ENCODE measurements at places on chromosomes 4 and X. TPM values are rescaled to one million over a fixed set of nuclear protein-coding genes. Genes with fewer than 3 reads are reported as not detected.
A peak's percentile ranks its signal among the peaks of the same experiment; 100 is the strongest.

GRCh38 chr4:84319124-84319523 is 180.0 kb downstream of the NKX6-1 start:
- H3K27me3 ChIP-seq: no peaks in the 10 kb centered on the region
- H3K27ac ChIP-seq: no peak overlapping the region
- no peaks in the 10 kb centered on the region for H3K4me1 ChIP-seq
- no peaks in the 10 kb centered on the region for H3K36me3 ChIP-seq

CENPE gene
- 39.0 TPM for total RNA-seq

- H3K27me3 ChIP-seq: no peaks in the 10 kb centered on the region
- no peak overlapping the region for H3K27ac ChIP-seq
- DNase-seq: no peak
Observed at GRCh38 chr4:71974681-71975080, 57.1 kb upstream of the NPFFR2 start.

GRCh38 chr4:183658362-183659028 is 490 bp downstream of the RWDD4 start:
- no peaks in the 10 kb centered on the region for H3K27me3 ChIP-seq
- H3K4me3 ChIP-seq: peak overlapping the region; percentile 85
- peaks cover 13% of the 10 kb centered on the region for H3K36me3 ChIP-seq
- H3K4me1 ChIP-seq: peaks cover 34% of the 10 kb centered on the region
- H3K27ac ChIP-seq: peak overlapping the region; percentile 95

NOX1 gene
- total RNA-seq: not detected

- H3K27me3 ChIP-seq: peaks cover 4% of the 10 kb centered on the region
- H3K36me3 ChIP-seq: no peaks in the 10 kb centered on the region
- no peak overlapping the region for H3K27ac ChIP-seq
- no peak for DNase-seq
- peaks cover 12% of the 10 kb centered on the region for H3K4me1 ChIP-seq
- no peak overlapping the region for H3K4me3 ChIP-seq
Observed at GRCh38 chr4:81799371-81799770, 327.7 kb upstream of the RASGEF1B start.

GDPD2 gene
- not detected for total RNA-seq

DNA sequence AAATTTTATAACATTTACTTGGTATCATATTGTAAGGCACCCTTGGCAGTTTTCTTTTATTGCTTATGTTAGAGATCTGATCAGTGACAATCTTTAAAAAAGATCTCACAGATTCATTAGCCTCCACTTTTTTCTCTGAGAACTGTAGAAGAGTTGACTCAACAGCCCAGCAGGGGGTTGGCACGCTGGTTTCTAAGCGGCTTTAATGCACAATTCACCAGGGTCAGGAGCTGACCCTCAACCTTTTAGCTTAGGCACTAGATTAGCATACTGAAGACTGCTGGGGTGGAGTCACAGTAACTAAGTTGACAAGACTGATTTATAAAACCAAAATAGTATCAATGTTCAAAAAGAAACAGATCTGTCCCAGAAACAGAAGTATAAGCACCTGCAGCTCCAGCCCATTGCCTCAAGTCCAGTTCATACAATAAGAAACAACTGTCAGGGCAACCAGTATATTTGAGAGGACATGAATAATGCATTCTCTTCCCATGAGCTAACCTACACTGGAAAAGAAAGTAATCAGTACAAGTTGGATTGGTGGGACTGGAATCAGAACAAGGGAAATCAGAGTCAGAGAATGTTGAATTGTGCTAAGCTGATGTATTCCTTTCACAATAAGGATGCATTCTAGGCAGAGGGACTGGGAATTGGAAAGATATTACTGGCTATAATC is 77.6 kb downstream of the PDE5A start:
- H3K36me3 ChIP-seq: peaks cover 1% of the 10 kb centered on the region
- no peak overlapping the region for H3K27ac ChIP-seq
- no peaks in the 10 kb centered on the region for H3K27me3 ChIP-seq
- no peak for DNase-seq
- no peaks in the 10 kb centered on the region for H3K4me1 ChIP-seq

DNA sequence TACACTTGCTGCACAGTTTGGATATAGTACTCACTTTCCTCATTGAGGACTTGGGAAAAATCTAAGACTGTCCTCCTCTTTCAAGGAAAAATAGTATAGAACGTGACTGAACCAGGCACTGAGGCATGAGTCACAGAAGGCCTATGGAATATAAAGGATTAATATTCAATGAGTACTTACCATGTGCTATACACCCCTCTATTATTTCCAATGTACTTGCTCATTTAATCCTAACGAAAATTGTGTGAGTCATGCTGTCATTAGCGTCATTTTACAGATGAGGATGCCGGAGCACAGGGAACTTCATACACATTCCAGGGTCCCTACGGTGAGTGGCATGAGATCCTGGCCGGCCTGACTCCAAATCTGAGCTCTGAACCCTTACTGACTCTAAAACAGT is 2136.2 kb upstream of the TENM3 start:
- no peak overlapping the region for H3K27ac ChIP-seq
- no peaks in the 10 kb centered on the region for H3K36me3 ChIP-seq
- no peaks in the 10 kb centered on the region for H3K27me3 ChIP-seq
- H3K4me1 ChIP-seq: no peaks in the 10 kb centered on the region

GRCh38 chrX:85309717-85310116 is 65.9 kb downstream of the ZNF711 start:
- DNase-seq: no peak
- H3K4me1 ChIP-seq: no peaks in the 10 kb centered on the region
- no peak overlapping the region for H3K27ac ChIP-seq
- H3K4me3 ChIP-seq: no peak overlapping the region

DNA sequence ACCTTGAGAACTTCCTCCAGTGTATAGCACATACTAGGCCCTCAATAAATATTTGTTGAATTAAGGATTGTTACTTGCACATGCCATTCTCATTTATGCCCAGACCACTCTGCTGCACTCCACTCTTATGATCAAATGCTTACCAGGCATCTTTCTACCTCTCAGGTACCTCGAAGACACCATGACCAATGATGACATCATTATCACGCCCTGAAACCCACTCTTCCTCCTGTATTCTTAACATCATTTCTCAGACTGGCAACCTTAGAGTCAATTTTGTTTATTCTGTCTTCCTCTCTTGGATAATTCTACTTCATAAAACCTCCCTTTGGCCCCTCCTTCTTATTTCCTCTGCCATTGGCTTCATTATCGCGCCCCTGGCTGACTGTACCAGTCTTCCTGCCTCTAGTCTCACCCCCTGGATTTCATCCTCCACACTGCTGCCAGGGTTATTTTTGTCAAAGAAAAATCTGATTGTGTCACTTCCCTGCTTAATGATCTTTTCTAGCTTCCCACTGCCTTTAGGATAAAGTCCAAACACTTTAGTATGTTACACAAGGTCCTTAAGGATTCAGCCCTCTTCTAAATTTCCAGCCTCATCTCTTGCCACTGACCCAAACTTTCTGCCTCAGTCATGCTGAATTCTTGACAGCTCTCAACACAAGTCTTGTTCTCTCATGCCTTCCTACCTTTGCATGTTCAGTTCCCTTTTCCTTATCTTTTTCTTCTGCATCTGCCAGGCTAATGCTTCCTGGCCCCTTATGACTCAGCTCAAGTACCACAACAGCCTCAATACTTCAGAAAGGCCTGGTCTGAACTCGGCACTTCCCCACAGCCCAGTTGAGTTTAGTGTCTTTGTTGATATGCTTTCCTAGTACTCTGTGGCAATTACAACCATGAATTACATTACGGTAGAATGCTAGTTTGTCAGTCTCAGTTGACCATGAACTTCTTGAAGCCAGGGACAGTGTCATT is 45.8 kb downstream of the HDAC8 start:
- peaks cover 15% of the 10 kb centered on the region for H3K4me1 ChIP-seq
- peak overlapping the region; percentile 5 for H3K27ac ChIP-seq
- no peak for DNase-seq
- no peak overlapping the region for H3K4me3 ChIP-seq

PABPC1L2A gene
- total RNA-seq: not detected

- no peak for DNase-seq
- H3K4me3 ChIP-seq: no peak overlapping the region
- H3K27ac ChIP-seq: no peak overlapping the region
- H3K27me3 ChIP-seq: no peaks in the 10 kb centered on the region
- H3K36me3 ChIP-seq: peaks cover 2% of the 10 kb centered on the region
Observed at GRCh38 chrX:153445106-153445855, 575 bp downstream of the TREX2 start.

LINC00632 gene
- 0.41 TPM for total RNA-seq

HAND2 gene
- not detected for total RNA-seq

KLHL34 gene
- total RNA-seq: 0.77 TPM

LYAR gene
- total RNA-seq: 78.4 TPM

DNA sequence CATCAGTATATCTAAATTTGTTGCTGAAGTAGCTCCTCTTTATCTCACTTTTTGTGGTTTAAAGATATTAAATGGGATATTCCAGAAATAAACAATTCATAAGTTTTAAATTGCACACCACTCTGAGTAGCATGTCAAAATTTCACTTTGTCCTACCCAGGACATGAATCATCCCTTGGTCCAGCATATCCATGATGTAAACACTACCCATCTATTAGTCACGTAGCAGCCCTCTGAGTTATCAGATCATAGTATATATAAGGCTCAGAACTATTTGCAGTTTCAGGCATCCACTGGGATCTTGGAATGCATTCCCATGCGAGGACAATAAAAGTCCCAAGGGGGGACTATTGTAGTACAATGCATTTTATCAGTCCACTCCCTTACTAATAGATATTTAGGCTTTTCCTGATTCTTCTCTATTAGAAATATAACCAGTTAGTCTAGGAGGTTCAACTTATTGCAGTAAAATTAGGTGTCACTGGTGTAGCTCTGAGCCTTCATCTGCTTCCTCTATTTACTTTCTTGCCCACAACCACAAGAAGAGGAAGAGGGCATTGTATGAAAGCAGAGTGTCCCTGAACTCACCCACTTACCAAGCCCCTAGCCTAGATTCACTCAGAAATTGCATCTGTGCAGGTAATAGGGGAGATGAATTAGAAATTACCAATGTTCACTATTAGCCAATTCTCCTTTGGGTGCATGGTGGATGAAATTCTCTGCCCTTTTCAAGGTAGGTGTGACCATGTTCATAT is 409.8 kb upstream of the GALNT7 start:
- H3K27ac ChIP-seq: no peak overlapping the region
- no peaks in the 10 kb centered on the region for H3K4me1 ChIP-seq
- no peaks in the 10 kb centered on the region for H3K27me3 ChIP-seq
- H3K36me3 ChIP-seq: no peaks in the 10 kb centered on the region

WAS gene
- total RNA-seq: 81.6 TPM

CLCN3 gene
- total RNA-seq: 21.6 TPM

GRCh38 chr4:71186566-71187403 is 152.0 kb upstream of the SLC4A4 start:
- peaks cover 30% of the 10 kb centered on the region for H3K27me3 ChIP-seq
- H3K4me1 ChIP-seq: peaks cover 23% of the 10 kb centered on the region
- DNase-seq: peak; percentile 34
- peak overlapping the region; percentile 79 for H3K4me3 ChIP-seq

DNA sequence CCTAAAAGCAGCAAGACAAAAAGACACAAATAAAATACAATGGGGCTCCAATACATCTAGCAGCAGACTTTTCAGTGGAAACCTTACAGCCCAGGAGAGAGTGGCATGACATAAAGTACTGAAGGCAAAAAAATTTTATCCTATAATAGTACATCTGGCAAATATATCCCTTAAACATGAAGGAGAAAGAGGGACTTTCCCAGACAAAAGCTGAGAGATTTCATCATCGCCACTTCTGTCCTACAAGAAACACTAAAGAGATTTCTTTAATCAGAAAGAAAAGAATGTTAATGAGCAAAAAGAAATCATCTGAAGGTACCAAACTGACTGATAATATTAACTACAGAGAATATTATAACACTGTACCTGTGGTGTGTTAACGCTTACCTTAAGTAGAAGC is 86.4 kb downstream of the ANKRD17 start:
- no peak for DNase-seq
- peaks cover 27% of the 10 kb centered on the region for H3K4me1 ChIP-seq
- no peaks in the 10 kb centered on the region for H3K27me3 ChIP-seq
- H3K27ac ChIP-seq: peak overlapping the region; percentile 68
- peaks cover 93% of the 10 kb centered on the region for H3K36me3 ChIP-seq
- no peak overlapping the region for H3K4me3 ChIP-seq

DNA sequence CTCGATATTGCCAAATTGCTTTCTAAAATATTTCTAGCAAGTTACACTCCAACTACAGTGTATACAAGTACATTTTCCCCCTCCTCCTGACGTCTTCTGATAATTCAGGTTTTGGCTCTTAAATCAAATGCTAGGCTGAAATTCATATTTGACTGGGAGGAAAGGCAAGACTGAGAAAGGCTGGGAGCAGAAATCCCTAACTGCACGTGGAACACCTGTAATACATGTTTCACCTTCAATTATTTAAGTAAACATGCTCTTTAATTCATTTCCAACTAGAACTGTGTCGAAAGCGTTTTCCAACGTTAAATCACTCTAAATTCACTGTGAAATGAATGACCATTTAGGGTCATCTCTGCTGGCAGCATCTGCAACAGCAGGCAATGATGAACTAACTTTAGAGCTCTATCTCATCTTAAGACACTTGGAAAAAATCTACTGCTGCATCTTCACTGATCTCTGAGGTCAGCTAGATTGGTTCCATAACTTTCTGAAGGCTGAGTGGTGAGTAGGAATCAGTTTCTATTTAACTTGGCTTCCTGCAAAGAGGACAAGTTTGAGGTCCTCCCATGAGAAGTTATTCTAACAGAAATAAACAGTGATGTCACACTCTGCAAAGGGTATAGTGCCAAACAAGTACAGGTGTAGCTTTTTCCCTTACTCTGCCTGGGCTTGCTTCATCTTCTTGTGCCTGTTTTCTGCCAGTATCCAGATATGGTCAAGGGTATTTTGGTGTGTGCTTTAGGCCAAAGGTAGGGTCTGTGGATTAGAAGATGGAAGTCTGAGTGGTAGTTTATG is 144.3 kb upstream of the PAK3 start:
- H3K27ac ChIP-seq: no peak overlapping the region
- H3K4me1 ChIP-seq: no peaks in the 10 kb centered on the region
- peaks cover 2% of the 10 kb centered on the region for H3K27me3 ChIP-seq
- no peak overlapping the region for H3K4me3 ChIP-seq
- H3K36me3 ChIP-seq: no peaks in the 10 kb centered on the region
- DNase-seq: no peak

RPA4 gene
- total RNA-seq: 0.38 TPM

DNA sequence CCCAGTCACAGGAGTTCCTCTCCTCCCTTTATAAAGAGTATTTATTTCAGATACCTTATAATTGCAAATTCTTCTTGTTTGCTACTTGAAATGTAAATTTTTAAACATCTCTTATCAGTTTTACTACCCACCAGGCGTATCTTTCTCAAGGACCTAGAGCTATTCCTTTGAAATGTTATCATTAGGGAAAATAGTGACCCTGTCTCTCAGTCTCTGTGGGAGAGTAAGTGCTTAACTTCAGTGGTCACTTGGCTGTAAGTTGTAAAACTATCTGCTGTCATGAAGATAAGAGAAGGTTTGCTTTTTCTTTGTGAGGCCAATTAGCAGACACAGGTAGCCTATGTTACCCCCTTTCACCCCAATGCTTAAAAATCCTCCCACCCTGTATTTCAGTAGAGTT is 241.6 kb downstream of the TACR3 start:
- no peak overlapping the region for H3K27ac ChIP-seq
- no peaks in the 10 kb centered on the region for H3K27me3 ChIP-seq
- no peak overlapping the region for H3K4me3 ChIP-seq
- no peaks in the 10 kb centered on the region for H3K4me1 ChIP-seq

MAGEB17 gene
- total RNA-seq: not detected
